H1 (cell line): ENCODE measurements at places on chromosomes 6 and 20. TPM values are rescaled to one million over a fixed set of nuclear protein-coding genes. Genes with fewer than 3 reads are reported as not detected.

Gene FAM110A
- 10.9 and 13.1 TPM in 2 replicates for total RNA-seq

Gene SLCO4A1
- 18.2 and 18.5 TPM in 2 replicates for total RNA-seq

Gene COL9A3
- 76.0 and 80.1 TPM in 2 replicates for total RNA-seq

- no peak for DNase-seq
Measured at GRCh38 chr20:50246367-50247195, 56.0 kb downstream of the CEBPB start.

DNA sequence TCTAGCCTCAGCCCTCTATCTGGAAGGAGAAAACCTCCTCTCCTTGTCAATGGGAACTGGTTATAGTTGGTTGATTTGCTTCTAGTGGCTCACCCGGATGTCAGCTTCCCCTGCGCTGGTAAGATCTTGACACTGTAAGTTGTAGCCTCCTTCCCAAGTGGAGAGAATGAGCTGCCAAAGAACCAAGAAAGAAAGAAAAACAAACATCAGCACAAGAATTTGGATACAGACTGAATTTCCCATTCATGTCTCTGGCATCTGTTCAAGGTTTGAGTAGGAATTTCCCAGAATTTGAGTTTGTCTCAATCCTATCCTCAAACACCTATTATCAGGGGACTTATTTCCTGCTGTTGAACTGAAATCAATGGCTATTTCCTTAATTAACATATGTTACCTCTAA, 44.1 kb downstream of the ELOVL2 start:
- no peak for DNase-seq
